ENCODE measurements at places on chromosomes 7 and 10.

GRCh38 chr10:132104471-132105301 is 38.9 kb downstream of the JAKMIP3 start:
- DNase-seq: no peak

GRCh38 chr10:69403519-69403918 is 13.2 kb downstream of the TACR2 start:
- DNase-seq: no peak

DNA sequence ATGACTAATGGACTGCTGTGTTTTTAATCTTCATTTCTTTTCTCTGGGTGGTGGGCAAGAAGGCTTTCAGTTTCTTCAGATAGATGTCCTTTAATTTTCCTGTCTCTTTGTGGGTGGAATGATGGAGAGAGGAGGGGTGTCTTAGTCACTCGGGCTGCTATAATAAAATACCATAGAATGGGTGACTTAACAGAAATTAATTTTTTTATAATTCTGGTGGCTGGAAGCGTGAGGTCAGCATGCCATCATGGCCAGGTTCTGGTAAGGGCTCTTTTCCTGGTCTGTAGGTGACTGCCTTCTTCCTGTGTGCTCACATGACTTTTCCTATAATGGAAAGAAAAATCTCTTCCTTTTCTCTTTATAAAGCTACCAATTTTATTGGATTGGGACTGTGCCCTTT is 6.3 kb downstream of the RSBN1L start:
- DNase-seq: no peak

GRCh38 chr7:76054123-76055120 is 6.5 kb downstream of the MDH2 start:
- no peak for DNase-seq

- DNase-seq: no peak
Measured at GRCh38 chr7:44761207-44762161, 12.8 kb downstream of the ZMIZ2 start.

DNA sequence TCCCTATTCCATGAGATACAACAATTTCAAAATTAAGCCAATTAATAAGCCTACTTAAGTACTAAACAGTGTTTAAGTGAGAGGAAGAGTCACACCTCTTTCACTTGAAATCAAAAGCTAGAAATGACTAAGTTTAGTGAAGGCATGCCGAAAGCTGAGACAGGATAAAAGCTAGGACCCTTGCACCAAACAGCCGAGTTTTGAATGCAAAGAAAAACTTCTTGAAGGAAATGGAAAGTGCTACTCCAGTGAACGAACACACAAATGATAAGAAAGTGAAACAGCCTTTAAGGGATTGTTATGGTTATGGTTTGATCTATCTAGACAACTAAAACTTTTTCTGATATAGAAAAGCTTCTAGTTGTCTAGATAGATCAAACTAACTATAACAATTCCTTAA is 135.4 kb upstream of the KMT2E start:
- no peak for DNase-seq

- no peak for DNase-seq
Measured at GRCh38 chr7:5679813-5680473, 101.5 kb downstream of the RNF216 start.

GRCh38 chr7:119703895-119704294 is 569.1 kb upstream of the KCND2 start:
- DNase-seq: no peak

DNA sequence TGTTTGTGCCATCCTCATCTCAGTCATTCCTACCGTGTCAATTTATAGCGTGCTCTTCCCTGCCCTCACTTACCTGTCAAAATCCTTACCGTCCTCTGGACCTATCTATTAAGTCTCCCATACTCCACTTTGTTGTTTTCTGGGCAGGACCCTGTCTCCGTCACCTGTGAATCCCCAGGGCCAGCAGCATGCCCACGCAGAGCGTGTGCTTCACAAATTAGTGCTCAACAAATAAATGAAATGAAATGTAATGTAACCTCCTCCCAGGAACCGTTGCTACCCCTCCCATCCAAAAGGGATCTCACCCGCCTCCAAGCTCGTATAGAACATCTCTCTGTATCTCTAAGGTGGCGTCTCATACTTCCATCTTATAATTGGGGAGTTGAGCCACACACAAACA is 589.9 kb upstream of the MGMT start:
- no peak for DNase-seq

DNA sequence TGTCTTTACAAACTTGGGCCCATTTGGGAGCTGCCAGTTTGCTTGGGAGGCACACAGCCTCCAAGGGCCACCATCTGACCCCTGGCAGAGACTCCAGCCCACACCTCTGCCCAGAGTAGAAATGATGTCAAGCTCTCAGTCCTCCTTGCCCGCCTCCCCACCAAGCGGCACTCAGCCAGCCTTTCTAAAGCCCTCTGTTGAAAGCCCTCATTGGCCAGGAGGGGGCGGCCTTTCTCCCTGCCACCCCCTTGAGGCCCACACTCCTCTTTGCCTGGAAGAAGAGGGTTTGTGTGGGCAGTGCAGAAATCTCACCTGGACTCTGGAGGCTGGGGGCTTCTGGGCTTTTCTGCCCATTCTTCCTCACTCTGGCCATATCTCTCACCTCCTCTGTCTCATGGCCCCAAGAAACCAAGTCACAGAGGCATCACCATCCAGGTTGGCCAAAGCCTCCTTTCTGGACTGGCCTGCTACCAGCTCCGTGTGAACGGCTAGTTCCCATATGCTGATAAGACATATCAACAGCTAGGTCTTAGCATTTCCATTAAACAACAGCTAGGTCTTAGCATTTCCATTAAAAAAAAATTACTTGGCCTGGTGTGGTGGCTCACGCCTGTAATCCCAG is 36.1 kb downstream of the UBTD1 start:
- no peak for DNase-seq

- no peak for DNase-seq
Measured at GRCh38 chr10:16597656-16598055, 76.0 kb upstream of the C1QL3 start.

GRCh38 chr7:27203365-27203953 is 3.6 kb upstream of the HOXA13 start:
- DNase-seq: no peak

DNA sequence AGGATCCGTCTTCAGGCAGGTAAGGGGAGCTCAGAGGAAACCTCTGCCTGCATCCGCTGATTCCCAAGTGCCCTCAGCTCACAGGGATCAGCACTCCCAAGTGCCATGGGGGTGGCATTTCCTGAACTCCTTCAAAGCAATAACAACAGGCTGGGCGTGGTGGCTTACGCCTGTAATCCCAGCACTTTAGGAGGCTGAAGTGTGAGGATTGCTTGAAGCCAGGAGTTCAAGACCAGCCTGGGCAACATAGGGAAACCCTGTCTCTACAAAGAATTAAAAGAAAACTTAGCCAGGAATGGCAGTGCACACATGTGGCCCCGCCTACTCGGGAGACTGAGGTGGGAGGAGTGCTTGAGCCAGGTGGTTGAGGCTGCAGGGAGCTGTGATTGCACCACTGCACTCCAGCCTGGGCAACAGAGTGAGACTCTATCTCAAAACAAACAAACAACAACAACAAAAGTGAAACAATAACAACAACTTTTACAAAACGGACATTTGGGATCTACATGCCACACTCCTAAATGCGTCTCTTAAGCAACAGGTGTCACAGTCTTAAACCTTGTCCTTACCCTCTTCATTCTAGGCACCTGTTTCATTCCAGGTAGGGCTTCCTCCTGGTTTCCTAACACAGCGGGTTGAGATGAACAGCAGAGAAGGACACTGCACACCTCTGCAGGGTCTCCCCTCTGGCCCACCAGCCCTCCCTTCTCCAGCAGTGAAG is 73.8 kb downstream of the PAXIP1 start:
- DNase-seq: no peak

- no peak for DNase-seq
Measured at GRCh38 chr7:158063850-158064610, 523.6 kb downstream of the PTPRN2 start.

- no peak for DNase-seq
Measured at GRCh38 chr7:84950836-84951235, 236.0 kb downstream of the SEMA3D start.

- no peak for DNase-seq
Measured at GRCh38 chr10:128419466-128420019, 293.3 kb upstream of the MKI67 start.

DNA sequence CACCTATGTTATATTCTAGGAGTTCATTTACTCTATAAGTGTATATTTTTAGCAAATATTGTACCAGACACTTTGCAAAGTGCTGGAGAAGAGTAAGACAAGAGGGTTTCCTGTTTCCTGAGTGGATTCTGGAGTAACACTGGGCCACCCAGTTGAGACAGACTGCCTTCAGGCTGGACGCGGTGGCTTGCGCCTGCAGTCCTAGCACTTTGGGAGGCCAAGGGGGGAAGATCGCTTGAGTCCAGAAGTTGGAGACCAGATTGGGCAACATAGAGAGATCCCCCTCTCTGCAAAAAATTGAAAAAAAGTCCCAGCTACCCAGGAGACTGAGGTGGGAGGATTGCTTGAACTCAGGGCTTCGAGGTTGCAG is 772 bp upstream of the ZSCAN25 start:
- no peak for DNase-seq

DNA sequence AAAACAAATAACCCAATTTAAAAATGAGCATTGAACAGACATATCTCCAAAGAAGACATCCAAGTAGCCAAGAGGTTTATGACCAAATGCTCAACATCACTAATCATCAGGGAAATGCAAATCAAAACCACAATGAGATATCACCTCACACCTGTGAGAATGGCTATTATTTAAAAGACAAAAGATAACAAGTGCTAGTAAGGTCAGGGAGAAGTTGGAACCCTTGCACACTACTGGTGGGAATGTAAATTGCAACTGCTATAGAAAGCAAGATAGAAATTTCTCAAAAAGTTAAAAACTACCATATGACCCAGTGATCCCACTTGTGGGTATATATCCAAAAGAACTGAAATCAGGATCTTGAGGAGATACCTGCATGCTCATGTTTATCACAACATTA is 49.5 kb downstream of the SGMS1 start:
- no peak for DNase-seq

GRCh38 chr10:33216661-33217427 is 117.6 kb downstream of the NRP1 start:
- DNase-seq: no peak

- DNase-seq: no peak
Measured at GRCh38 chr7:65222655-65223054, 151.0 kb upstream of the ZNF92 start.

DNA sequence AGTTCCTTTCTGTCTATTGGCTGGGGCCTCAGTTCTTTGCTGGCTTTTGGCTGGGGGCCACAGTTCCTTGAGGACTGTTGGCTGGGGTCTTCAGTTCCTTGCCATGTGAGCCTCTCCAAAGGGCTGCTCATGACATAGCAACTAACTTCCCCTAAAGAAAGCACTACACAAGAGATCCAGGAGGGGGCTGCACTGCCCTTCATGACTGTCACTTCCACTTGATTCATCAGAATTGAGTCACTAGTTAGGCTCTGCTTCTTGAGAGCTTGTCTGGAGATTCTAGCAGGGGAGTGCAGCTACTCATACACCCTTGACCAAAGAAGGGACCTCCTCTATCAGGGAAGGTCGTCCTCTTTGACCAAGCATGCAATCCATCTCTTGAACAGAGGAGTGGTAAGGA is 38.0 kb upstream of the MKX start:
- DNase-seq: no peak

DNA sequence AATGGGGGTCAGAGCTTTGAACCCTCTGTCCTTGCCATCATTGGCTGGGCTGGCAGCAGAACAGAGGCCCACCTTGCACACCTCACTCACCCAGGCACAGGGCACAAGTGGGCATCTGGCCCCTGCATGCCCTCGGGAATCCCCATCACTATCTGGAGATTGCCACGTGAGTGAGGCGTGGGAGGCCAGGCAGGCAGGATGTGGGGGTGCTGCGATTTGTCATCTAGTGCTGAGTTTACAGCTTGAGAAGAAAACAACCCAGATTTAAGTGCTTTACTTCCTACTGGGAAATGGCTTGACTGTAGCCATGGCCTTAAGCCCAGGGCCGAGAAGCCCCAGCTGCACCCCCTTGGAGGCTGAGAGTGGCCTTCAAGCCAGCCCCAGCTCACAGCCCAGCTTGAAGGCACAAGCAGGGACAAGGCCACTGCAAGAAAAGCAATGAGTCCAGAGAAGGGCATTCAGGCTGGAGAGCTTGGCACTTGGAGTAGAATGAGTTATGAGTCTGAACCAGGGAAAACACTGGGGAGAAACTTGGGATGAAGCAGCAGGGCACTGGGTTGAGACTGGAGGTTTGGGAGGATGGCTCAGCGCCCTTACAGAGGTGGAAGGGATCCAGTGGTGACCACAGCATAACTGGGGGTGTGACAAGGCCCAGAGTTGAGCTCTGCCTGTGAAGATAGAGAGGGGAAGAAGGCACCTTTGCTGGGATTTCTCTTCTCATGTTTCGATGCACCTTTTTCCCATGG is 123.0 kb downstream of the CXCL12 start:
- no peak for DNase-seq

- no peak for DNase-seq
Measured at GRCh38 chr7:70696201-70696754, 435.7 kb upstream of the GALNT17 start.

DNA sequence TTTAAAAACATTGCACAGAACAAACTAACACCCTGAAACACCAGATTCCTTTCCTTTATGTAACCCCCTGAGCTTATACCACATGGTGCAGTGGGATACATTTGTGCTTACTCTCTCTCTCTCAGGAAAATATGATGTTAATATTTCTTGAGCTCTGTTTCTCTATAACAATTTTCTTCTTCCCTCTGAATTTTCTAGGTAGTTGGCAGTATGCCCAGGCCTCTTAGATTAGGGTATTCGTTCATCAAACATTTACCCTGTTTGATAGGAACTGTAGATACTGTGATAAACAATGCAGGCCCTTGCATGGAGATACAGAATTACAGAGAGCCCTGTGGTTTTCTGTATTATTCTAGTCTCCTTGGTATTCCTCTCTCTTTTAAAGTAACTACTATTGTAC is 567.8 kb downstream of the IPMK start:
- DNase-seq: no peak

GRCh38 chr10:24911029-24911428 is 41.4 kb downstream of the PRTFDC1 start:
- no peak for DNase-seq

- DNase-seq: no peak
Measured at GRCh38 chr7:122686360-122686878, 12.5 kb downstream of the RNF133 start.

GRCh38 chr10:65133652-65134051 is 1612.5 kb downstream of the REEP3 start:
- no peak for DNase-seq

- no peak for DNase-seq
Measured at GRCh38 chr7:30169579-30169978, 34.8 kb downstream of the MTURN start.

All from hindlimb muscle (tissue), 1 donor.